ENCODE measurements at places on chromosomes 4 and X.

GRCh38 chr4:17376205-17376604, 135.7 kb downstream of the QDPR start:
- DNase-seq, result no peak

GRCh38 chr4:17448689-17449088, 63.2 kb downstream of the QDPR start:
- DNase-seq, result no peak

- DNase-seq, result no peak
Measured at GRCh38 chr4:165106518-165106917, 6.1 kb downstream of the TMEM192 start.

- DNase-seq, result no peak
Measured at GRCh38 chrX:118218940-118219339, 102.3 kb upstream of the KLHL13 start.

GRCh38 chr4:111573386-111573785, 571.9 kb upstream of the FAM241A start:
- no peak for DNase-seq

- DNase-seq, result no peak
Measured at GRCh38 chr4:37881811-37882210, 9.1 kb upstream of the TBC1D1 start.

Data from stimulated activated CD8-positive, alpha-beta memory T cell treated with anti-CD3 and anti-CD28 coated beads, Interleukin-4, amount 100 ng/mL, for 1 hour (primary cell).